Renal cortex interstitium (tissue), 15 donors: ENCODE measurements at places on chromosomes 12 and 14.

DNA sequence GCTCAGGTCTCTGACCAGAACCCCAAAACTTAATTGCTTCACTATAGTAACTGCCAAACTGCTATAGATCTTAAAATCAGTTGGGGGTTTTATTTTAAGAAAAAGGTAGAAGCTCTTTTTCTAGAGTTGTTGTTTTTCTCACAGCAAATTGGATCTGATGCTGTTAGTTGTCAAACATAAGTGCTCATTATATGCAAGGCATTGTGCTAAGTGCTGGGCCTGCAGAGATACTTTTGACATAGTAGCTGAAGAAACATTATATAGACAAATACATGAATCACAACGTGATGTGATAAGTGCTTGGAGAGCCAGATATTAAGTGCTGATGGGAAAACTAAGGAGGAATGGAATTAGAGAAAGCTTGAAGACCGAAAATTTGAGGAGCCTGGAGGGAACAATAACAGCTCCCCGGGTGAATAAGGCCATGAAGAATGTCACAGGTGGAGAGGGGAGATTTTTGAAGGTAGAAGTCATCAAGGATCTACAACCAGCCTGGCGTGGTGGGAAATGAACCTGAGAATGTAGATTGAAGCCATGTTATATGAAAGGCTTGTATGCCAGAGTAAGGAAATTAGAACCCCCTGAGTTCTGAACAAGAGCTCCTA is 126.5 kb downstream of the DYRK2 start:
- DNase-seq: no peak

DNA sequence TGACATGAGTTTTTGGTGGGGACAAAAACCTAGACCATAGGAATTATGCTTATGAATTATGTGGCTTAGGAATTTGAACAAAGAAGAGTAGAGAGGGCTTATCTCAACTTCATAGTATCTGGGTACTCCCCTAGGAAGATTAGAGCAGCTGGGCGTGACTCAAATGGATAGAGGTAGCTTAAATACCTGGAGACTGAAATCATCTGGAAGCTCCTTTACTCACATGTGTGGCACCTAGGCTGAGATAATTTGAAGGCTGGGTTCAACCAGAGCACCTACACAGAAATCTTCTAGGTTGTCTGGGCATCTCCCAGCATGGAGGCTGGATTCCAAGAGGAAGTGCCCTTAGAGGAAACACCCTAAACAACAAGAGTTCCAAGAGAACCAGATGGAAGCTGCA is 393.9 kb downstream of the ADAMTS20 start:
- no peak for DNase-seq

GRCh38 chr14:25231004-25231403 is 181.1 kb upstream of the STXBP6 start:
- peak; percentile 19 for DNase-seq

DNA sequence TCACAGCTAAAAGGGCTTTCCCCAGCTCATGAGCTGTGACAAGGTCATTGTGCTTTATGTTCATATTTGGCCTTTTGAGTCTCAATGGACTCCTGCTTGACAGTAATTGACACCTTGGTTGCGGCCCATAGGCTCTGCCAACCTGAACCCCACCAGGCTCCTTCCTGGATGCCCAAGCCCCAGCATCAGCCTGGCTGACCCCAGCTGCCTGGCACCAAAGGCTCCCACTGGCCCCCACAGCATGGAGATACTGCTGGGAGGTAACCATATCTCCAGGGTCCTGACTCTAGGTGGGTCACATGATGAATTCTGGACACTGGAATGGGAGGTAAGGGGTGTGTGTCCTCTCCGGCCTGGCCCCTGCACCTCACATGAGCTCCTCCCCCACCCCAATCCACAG is 50.2 kb downstream of the CLMN start:
- DNase-seq: no peak

GRCh38 chr12:64610079-64610659 is at the start of gene RASSF3:
TSS of gene RASSF3 (plus strand) at chr12:64610495. CDS start at chr12:64610633, 138 bp downstream.
- no peak for DNase-seq

DNA sequence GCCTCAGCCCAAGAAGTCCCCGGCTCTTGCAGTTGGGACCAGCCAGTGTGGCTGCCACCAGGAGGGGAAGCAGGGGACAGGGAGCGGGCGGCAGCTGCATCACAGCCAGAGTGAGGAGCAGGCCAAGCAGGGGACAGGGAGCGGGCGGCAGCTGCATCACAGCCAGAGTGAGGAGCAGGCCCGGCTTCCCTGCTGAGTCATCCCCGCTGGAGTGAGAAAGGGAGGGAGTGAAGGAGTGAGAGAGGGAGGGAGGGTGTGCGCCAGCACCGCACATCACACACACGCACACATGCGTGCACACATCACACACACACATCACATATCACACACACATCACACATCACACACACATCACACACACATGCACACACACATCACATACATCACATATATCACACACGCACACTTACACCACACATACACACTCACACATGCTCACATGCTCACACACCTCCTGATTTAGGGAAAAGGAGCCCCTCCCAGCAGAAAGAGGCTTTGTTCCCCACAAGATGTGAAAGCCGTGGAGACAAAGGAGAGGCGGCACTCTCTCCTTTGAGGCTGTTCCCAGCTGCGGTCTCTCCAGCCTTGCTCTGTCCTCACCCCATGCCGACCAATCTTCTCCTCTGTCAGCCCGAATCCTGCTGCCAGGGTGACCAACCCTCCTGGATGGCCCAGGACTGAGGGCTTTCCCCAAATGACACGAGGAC is 16.7 kb upstream of the ZDHHC22 start:
- no peak for DNase-seq

DNA sequence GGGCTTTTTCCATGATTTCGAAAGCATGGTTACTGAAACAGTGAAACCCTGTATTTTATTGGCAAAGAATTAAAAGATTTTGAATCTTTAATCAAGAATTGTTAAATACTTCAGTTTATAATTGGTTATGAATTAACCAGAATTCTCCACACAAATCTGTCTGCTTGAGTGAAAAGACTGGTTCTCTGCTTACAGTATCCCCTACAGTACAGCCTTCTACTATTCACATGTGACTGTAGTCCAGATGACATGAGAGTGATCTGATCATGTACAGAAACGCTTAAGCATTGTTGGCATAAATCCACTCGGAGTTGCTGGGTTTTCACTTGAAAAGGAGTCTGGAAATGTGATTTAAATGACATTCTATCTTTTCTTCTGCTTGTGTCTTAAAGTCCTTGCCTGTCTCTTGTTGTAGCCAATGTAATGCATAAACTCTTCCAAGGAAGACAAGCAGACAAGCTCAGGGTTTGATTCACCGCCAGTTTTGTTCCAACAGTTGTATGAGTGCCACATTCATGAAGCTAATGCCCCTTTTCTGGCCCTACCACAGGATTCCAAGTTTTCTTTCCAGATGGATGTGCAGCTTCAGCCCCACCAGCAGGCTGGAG is 222.0 kb upstream of the LRIG3 start:
- no peak for DNase-seq

- no peak for DNase-seq
These were observed 91.9 kb downstream of the RAD52 start for GRCh38 chr12:857611-858010.

GRCh38 chr12:93803424-93803807 is 126.2 kb downstream of the CRADD start:
- DNase-seq: no peak

DNA sequence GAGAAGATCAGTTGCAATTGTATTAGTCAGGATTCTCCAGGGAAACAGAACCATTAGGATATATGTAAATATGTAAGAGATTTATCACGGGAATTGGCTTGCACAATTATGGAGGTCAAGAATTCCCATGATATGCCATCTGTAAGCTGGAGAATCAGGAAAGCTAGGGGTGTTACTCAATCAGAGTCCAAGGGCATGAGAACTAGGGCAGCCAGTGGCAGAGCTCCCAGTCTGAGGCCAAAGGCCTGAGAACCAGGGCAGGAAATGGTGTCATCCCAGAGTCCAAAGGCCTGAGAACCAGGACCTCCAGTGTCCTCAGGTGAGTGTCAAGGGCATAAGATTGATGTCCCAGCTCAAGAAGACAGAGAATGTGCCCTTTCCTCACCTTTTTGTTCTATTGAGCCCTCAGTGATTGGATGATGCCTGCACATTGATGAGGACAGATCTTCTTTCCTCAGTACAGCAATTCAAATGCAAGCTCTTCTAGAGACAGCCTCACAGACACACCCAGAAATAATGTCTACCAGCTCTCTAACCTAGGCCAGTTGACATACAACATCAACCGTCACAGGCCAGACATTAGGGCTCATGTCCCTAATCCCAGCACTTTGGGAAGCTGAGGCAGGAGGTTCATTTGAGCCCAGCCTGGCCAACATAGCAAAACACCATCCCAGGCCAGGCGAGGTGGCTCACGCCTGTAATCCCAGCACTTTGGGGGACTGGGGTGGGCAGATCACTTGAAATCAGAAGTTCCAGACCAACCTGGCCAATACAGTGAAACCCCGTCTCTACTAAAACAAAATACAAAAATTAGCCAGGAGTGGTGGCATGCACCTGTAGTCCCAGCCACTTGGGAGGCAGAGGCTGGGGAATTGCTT is 34.9 kb upstream of the ZNF740 start:
- DNase-seq: no peak

DNA sequence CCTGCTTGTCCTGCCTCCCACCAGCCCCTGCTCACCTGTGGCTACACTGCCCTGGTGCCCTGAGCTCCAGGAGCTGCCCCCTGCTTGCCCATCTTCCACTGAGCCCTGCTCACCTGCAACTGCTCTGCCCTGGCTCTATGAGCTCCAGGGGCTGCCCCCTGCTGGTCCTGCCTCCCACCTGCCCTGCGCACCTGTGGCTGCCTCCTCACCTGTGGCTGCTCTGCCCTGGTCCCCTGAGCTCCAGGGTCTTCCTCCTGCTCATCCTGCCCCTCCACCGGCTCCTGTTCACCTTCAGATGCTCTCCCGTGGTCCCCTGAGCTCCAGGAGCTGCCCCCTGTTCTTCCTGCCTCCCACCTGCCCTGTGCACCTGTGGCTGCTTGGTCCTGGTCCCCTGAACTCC is 247.6 kb downstream of the TMEM121 start:
- no peak for DNase-seq

GRCh38 chr12:80756875-80757274 is 40.2 kb downstream of the MYF5 start:
- no peak for DNase-seq

DNA sequence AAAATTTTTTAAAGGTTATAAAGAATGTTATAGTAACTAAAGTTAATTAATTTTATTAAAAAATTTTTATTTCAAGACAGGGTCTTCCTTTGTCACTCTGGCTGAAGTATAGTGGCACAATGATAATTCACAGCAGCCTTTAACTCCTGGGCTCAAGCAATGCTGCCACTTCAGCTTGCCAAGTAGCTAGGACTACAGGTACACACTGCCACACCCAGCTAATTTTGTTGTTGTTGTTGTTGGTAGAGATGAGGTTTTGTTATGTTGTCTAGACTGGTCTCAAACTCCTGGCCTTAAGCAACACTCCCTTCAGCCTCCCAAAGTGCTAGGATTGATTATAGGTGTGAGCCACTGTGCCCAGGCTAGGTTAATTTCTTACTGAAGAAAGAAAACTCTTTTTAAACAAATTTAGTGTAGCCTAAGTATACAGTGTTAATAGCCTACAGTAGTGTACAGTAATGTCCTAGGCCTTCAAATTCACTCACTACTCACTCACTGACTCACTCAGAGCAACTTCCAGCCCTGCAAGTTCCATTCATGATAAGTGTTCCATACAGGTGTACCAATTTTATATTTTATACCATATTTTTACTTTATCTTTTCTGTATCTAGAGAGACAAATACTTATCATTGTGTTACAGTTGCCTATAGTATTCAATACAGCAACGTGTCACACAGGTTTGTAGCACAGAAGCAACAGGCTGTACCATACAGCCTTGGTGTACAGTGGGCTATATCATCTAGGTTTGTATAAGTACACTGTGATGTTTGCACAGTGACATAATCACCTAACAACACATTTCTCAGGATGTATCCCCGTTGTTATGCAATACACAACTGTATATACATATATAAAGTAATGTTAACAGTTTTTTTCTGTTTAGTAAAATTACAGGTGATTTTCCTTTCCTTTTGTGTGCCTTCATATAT is 24.7 kb upstream of the DNAAF2 start:
- no peak for DNase-seq

- no peak for DNase-seq
These were observed 73.2 kb downstream of the HSD17B6 start for GRCh38 chr12:56836317-56836716.

GRCh38 chr12:130651188-130651959 is 64.7 kb downstream of the RIMBP2 start:
- DNase-seq: no peak

- DNase-seq: no peak
These were observed 4.2 kb upstream of the LRR1 start for GRCh38 chr14:49594347-49595091.

GRCh38 chr12:5008661-5009060 is 35.0 kb upstream of the KCNA5 start:
- DNase-seq: no peak

DNA sequence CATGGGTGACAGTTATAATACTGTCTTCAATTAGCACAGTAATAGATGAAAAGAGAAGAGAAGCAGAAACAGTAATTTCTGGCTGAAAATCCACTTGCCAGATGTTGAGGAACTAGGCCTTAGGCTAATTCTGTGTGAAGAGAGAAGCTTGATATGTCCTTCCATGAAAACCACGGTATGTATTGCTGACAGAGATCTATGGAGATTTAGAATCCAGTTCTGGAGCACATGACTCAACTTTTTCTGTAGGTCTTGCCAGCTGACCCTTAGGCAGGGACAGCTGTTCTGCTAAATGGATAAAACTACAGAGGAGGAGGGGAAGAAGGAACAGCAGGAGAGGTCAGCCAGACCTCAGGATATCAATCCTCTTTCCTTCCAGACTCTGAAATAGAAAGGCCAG is 211.5 kb downstream of the PRKD1 start:
- no peak for DNase-seq

DNA sequence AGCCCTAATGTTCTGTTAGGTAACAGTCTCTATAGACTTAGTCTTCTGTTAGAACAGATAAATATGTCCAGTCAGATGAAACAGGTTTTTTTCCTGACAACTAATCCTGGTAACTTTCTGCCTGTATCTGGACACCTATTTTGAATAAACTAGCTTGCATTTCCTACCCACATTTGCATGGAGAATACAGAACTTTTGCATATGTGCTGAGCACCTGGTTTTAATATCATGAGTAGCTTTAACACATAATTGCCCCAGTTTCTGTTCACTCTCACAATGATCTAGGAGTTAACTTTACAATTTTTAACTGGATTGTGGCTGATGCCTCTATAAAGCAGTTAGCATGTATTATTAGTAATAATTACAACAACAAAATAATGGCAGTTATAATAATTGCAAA is 111.7 kb downstream of the KTN1 start:
- DNase-seq: no peak

DNA sequence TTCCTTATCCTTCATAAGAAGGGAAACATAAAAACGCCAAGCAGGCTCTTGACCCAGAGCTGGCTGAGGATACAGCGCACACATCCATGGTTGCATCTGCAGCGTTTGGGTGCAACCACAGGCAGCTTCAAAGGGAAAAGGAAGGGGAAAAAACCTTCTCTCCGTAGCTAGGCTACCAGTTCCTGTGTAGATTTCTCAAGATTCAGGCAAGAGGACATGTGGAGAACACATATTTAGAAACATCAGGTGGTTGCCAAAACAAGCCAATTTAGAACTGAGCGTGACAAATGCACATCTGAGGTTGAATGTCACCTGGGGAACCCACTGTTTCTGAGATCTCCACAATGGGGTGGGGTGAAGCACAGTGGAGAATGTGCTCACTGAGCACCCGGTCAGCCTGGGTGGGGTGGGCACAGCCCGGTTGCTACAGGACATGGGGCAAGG is 78.3 kb upstream of the BDKRB2 start:
- DNase-seq: no peak

GRCh38 chr12:98401427-98401826 is 114.0 kb upstream of the TMPO start:
- no peak for DNase-seq
